ENCODE measurements at places on chromosomes 16 and 17.

DNA sequence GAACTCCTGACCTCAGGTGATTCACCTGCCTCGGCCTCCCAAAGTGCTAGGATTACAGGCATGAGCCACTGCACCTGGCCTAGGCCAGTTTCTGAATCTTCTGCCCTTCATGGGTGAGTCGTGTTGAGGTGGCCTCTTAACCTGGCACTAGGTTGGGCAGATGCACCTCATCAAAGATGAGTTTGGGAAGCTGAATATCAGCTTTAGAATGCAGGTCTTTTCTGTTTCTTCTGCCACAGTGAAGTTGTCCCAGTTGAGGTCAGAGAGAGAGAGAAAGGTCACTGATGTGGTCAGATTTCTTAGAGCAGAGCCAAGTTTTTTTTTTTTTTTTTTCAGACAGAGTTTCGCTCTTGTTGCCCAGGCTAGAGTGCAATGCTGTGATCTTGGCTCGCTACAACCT is 111.3 kb upstream of the WSCD1 start:
- no peak for DNase-seq

GRCh38 chr16:12570046-12570618 is 233.6 kb downstream of the CPPED1 start:
- DNase-seq: no peak

- no peak for DNase-seq
Observed at GRCh38 chr16:27114006-27114405, 47.3 kb downstream of the C16orf82 start.

DNA sequence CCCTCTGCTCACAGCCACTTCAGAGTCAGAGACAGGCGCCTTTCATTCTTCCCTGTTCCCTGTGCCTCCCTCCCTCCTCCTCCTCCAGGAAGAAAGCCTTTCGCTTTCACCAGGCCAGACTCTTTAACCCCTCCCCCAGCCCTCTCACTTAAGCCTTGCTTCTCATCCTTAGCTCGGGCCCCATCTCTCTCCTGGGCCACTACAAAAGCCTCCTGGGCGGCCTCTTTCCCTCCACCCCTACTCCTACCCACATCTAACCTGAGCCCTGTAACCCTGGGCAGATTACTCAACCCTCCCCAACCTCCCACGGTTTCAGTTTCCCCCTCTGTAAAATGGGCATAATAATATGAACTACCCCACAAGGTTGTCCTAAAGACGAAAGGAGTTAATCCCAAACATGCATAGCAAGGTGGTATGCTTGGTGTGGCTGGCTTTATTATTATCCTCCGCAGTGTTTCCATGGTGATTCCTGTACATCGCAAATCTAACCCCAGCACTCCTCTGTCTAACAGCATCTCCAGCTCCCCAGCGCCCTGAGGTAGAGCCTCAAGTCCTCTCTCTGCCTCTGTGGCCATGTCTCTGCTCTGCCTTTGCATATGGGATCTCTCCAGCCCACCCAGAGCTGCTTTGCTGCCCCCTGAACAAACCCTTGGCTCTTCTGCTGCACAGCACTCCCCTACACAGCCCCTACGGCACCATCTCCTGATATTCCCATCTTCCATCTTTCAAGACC is 17.7 kb downstream of the PIMREG start:
- no peak for DNase-seq

GRCh38 chr16:20675488-20676267 is 21.8 kb downstream of the ACSM1 start:
- DNase-seq: no peak

- no peak for DNase-seq
Observed at GRCh38 chr16:86384263-86384649, 126.1 kb upstream of the FOXF1 start.

DNA sequence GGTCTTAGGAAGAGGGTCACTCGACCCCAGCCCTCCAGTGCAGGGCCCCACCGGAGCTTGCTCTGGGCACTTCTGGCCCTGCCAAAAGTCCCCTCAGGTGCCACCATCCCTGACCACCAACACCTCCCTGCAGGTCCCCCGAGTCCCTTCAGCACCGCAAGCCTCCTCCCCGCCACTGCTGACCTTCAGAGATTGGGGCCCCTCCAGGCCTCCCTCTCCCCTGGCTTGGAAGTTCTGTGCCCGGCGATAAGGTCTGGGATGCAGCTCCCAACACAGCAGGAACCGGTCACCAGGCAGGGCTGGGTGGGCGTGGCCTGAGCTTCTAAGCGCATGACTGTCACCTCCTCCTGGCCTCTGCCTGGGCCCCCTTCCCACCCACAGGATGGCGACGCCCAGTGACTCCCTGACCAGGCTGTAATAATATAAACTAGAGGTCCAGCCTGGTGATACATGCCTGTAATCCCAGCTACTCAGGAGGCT is 11.2 kb downstream of the PIEZO1 start:
- no peak for DNase-seq

DNA sequence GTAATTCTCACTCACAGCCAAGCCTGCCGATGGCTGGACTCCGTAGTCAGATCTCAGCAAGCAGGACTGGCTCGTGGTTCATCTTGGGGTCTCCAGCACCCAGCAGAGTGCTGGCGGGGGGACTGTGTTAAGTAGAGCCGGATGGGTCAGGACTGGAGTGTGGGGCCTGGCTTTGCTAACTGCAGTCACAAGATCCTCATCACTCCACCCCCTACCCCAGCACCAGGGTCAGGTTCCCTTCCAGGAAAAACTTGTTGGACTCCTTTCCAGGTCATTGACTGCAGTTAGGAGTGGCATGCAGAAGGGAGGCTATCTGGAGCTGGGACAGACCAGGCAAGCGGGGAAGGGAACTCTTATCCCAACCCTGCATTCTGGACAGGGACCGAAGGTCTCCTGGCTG is 6.0 kb downstream of the CIITA start:
- DNase-seq: no peak

- no peak for DNase-seq
Observed at GRCh38 chr16:59327894-59328293, 593.8 kb upstream of the GOT2 start.

DNA sequence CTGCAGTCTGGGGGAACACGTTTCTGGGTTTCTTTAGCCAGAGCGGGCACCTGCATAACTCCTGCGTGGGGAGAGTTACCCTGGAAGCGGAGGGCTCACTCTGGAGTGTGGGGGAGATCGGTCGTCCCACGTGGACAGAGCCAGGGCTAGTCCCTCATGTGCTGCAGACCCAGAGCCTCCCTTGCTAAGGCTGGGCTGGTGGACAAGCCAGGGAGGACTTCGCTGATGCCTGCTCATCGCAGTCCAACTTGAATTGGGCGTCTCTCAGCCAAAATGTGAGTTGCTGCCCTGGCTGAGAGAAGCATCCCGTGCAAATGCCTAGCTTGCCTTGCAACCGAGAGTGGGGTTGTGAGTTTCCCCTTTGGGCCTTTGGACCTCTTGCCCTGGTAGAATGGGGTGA is 986 bp downstream of the CRISPLD2 start:
- no peak for DNase-seq

- no peak for DNase-seq
Observed at GRCh38 chr16:80377096-80377956, 163.5 kb upstream of the DYNLRB2 start.

DNA sequence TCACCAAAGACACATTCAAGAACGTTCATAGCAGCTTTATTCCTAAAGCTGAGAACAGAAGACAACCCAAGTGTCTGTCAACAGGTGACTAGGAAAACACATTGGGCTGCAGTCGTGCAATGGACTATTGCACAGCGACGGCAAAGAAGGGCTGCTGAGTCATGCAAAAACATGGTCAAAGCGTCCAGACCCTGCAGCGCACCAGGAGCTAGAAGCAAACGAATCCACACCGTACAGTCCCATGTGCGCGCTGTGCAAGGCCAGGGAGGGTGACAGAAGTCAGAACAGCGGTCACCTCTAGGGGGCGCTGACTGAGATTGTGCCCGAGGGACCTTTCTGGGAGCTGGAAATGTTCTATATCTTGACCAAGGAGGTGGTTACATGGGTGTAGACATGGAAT is 266.4 kb downstream of the MAF start:
- no peak for DNase-seq

DNA sequence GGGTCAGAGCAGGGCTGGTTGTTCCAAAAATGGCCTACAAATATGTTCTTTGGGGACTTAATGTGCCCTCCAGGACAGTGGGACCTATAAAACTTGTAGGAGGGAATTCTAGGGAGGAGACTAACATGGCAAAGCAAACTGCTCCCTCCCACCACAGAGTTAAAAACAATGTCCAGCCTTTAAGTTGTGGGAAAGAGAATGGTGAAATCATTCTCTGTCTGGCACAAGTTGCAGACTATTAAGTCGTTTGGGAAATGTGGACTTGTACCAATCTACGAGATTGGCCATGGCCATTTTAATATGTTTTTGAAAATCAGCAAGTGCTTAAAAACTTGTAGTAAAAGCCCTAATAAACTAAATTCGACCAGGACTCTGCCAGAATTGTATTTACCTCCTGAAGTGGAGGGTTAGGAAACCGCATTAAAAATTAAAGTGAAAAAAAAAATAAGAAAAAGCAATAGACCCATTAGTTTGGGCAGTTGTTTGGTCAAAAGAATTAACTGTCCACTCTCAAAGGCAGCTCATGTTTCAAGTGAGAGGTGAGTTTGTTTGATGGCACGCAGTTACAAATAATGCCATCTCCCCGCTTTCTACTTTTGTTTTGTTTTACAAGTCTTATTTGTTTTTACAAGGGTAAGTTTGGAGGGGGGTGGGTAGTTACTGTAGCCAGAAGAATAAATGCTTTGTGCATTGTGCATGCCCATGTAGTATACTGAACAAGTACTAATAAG is 32.4 kb downstream of the ANKFN1 start:
- DNase-seq: no peak

DNA sequence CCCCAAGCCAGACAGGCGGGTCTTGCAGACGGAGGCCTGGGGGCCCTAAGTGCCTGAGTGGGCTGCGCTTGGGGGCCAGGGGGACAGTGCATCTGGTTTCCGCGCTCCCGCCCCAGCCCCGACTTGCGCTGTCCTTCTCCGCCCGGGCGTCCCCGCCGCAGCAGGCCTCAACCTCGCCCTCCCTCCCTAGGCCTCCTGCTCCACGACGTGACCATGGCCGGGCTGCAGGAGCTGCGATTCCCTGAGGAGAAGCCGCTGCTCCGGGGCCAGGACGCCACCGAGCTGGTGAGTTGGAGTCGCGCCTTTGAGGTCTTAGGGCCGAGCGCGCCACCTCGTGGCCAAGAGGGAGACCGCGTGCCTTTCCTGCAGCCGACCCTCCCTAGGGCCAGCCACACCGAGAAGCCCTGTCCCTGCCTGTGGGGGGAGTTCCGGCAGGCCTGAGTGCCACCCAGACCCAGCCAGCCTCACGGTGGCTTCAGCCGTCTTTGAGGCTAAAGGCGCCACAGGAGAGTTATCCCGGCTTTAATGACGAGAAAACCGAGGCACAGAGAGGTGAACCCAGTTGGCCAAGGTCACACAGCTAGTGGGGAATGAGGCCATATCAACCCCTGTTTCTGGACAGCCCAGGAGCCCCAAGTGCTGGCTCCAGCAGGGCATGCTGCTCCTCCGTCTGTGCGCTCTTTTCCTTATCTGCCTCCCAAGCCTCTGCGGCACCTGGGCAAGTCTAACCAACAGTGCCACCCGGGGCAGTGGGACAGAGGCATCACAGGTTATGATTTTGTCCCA is 12.2 kb upstream of the NDRG4 start:
- DNase-seq: no peak

GRCh38 chr16:23354246-23354645 is 52.1 kb downstream of the SCNN1B start:
- no peak for DNase-seq

GRCh38 chr17:3884188-3884587 is 8.7 kb downstream of the CAMKK1 start:
- DNase-seq: no peak

DNA sequence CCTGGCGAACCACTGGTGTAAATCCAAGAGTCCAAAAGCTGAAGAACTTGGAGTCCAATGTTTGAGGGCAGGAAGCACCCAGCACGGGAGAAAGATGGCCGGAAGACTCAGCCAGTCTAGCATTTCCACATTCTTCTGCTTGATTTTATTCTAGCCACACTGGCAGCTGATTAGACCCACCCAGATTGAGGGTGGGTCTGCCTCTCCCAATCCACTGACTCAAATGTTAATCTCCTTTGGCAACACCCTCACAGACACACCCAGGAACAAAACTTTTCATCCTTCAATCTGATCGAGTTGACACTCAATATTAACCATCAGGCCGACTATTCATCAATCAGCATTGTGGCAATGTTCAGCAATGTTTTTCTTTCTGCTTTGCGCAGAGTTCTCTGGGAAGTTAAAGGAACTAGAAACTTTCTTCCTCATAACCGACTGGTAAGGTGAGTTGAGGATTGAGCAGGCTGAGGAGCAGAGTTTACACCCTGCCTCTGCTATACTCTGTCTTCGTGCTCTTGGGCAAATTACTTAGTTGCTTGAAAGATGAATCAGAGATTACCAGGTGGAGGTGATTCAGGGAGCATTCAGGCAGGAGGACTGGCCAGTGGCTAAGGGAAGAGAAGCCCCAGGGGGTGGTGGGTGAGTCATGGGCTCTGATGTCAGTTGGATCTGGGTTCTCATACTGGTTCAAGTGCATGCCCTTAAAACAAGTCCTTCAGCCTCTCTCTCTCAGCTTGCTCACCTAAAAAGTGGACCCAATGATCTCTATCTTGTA is 28.2 kb upstream of the BRD7 start:
- DNase-seq: no peak

DNA sequence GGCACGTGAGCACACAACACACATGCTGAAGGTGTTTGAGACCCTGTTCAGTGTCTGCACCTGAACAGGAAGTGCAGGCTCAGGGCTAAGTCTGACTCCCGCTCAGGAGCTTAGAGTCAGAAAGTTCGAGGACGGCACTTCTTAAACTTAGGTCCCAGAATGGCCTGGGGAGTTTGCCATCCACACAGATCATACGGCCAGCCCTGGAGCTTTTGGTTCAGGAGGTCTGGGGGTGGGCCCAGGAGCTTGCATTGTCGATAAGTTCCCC is 4.0 kb upstream of the CAMKK1 start:
- DNase-seq: no peak

GRCh38 chr16:7246578-7246977 is 86.1 kb upstream of the RBFOX1 start:
- no peak for DNase-seq

- no peak for DNase-seq
Observed at GRCh38 chr16:57194512-57194911, 8.4 kb downstream of the RSPRY1 start.

- DNase-seq: no peak
Observed at GRCh38 chr17:80028030-80028429, 7.6 kb downstream of the TBC1D16 start.

DNA sequence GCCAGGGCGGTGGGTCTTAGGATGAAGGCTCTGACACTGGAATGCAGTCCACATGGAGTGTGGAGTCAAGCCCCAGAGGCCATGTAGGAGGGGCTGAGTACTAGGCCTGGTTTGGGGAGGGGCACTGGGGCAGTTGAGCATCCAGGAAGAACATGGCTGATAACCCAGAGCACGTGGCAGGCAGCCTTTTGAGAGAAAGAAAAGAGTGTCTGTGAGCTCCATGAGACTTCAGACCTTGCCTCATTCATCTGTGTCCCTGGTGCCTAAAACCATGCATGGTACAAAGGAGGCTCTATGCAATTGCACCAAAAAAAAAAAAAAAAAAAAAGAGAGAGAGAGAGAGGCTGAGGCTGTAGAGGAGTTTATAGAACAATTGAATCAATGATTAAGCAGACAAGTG is 14.6 kb downstream of the SLC46A1 start:
- no peak for DNase-seq

GRCh38 chr17:21228111-21228510 is 14.2 kb upstream of the TMEM11 start:
- no peak for DNase-seq

Data from NCI-H1048 (cell line).